Mucosa of gallbladder (tissue), 1 donor: ENCODE measurements at places on chromosomes 2 and 18. TPM values are rescaled to one million over a fixed set of nuclear protein-coding genes. Genes with fewer than 3 reads are reported as not detected.

DNA sequence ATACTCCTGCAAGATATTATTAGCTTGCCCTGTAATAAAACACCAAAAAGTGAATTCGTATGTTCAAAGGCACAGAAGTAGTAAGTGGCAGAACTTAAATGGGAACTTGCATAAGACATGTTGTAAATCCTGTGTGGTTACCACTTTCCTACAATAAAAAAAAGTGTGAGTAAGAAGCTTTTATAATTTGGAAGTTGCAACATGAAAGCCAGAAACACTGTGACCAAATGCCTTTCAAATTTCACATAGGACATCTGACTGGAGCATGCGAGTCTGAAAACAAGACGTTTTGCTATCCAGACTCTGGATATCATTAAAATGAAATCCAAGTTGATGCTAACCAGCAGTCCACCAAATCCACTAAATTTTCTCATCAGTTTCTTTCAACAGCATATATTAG, 886.2 kb upstream of the NRXN1 start:
- DNase-seq, result no peak

ACTG2 gene
- 2,669 TPM for total RNA-seq

RHBDD1 gene
- total RNA-seq, result 36.7 TPM

GAL3ST2 gene
- total RNA-seq, result 26.4 TPM
